Glutamatergic neuron (in vitro differentiated cells): ENCODE measurements at places on chromosomes 16 and 17.

DNA sequence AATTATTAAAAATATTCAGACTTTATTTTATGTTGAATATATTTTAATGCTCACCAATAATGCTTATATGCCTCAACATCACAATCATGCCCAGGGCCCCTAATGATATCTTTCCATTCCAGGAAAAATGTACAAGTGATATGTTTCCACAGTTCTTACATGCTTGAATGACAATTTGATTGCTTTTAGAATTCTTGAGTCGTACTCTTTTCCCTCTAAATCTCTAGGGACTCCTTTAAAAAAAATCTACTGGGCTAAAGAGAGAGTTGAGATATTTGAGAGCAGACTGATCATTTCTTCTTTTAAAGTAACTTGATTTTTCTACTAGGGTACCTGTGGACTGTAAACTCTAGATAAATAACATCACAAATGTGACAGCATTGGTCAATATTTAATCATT, 18.2 kb upstream of the HLF start:
- no peak for DNase-seq

GRCh38 chr16:81687131-81687456, 92.0 kb upstream of the PLCG2 start:
- DNase-seq, result no peak

- peak; percentile 25 for DNase-seq
Observed at GRCh38 chr17:410543-411401, 58.2 kb upstream of the RPH3AL start.

DNA sequence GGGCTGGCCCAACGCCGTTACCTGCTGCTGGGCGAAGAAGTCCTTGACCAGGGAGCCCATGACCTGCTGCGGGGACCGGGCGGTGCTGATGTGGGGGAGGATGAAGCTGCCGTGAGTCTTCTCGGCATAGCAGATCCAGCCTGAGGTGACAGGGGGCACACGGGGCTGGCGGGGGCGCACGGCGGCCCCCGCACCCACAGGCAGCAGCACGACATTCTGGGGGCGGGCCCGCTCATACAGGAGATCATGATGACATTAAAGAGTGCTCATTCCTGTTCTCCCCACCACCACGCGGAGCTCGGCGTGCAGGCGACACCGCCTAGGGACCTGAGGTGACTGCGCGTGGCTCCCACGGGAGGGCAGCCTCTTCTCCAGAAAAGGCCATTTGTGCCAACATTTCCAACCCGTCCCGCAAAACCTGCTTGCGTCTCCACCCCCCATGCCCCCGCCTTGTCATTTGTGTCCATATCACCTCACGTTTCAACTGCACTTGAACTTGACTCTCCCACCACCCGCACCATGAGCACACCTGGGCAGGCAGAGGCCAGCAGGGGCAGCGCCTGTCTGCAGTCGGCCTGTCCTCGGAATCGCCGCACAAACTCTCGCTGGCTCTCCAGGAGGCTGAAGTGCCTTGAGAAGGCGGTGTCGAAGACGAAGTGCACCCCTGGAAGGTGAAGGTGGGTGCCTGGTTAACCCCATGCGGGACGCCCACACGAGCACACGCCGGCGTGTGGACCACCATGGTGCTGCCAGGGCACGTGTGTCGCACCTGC, 6.4 kb downstream of the CIAO3 start:
- no peak for DNase-seq

DNA sequence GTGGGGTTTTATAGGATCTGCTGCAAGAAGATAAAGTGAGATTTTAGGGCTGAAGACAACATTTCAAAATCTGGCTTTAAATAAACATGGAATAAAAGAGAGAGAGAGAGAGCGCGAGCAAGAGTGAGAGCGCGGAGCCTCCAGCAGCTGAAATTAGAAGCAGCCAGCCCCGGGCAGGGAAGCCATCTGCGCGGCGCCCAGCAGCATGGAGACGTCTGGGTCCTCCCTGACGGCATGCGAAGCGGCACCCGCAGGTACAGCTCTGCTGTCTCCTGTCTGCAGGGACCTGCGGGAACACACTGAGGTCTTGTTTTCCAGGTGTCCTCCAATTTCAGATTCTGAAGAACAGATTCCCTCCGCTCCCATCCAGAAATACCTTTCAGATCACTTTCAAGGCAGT, 7.9 kb upstream of the BAIAP2 start:
- no peak for DNase-seq

DNA sequence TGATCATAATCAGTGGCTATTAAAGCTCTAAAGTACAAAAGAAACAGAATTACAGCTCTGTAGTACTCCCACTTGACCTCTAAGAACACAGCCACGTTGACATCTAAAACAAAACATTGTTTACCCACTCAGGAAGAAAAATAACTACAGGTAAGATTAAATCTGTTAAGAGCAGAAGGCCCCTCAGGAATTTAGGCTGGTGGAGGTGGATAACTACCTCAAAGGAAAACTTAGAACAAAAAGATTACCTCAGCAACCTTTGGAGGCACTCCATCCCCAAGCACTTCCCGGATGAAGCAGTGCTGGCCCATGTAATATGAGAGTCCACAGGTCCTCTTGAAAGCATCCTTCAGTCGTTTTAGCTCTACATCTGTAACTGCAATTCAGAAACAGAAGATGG, 46.7 kb downstream of the USP32 start:
- no peak for DNase-seq

- DNase-seq, result no peak
Observed at GRCh38 chr16:5321930-5322329, 224.3 kb upstream of the EEF2KMT start.

DNA sequence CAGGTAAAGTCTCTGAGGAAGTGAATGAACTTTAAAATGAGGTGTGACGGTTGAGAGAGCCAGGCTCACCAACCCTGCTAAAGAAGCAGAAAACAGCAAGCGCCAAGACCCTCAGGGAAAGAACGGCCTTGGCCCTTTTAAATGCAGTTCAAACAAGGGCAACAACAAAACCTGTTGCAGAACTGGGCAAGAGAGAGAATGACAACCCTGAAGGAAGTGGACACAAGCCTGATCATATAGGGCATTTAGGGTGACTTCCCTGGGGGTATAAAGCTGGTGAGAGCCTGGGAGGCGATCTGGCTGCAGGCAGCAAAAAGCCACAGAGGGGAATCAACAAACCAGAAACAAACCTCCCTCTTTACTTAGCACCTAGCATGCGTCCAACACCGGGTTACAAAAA, 1.0 kb downstream of the CPPED1 start:
- no peak for DNase-seq

DNA sequence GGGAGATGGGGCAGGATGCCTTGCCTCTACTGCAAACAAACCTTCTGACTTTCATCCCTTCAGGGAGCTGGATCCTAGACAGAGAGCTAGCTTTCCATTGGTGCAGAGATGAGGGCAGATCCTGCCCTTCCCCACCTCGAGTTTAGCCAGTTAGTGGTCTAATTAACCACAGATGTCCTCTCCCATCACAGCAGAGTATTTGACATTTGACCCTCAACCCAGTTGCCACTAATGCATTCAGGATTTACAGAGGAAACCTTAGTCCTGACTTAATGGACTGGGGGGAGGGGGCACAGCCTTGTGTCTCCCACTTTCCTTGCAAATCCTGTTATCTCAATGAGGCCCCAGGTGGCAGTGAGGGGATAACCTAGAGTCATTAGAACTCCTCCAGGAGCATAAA, 10.2 kb downstream of the PIP4K2B start:
- peak; percentile 76 for DNase-seq

DNA sequence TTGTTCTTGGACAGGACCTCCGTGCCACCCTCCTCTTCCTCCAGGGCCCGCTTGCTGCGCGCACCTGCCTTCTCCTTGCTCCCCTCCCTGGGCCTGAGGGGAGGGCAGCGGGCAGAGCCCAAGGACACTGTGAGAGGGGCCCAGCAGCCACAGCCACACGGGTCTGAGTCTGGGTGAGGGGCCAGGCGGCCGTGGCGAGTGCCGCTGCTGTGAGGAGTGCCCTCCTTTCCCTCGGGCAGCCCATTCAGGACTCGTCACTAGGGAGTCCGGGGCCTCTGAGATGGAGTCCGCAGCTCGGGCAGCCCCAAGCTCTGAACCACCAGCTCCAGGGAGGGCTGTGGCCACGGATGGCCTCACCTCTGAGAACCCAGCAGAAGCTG, 5.6 kb downstream of the DUS1L start:
- DNase-seq, result no peak

DNA sequence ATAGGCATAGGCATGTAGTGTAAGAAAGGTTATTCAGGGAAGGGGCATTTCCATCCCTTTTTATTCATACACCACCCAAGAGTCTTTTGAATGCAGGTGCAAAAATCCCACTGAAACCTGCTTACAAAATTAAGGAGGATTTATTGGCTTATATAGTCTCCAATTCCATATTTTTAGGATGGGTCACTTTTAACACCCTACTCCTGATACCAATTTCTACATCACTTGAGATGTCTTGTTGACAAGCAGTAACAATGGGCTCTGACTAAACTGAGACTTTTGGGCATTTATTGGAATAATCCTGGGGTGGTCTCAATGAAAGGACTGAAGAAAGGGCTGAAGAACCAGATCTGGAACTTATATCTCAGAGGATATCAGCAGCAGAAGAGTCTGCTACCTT, 18.9 kb upstream of the NKD1 start:
- no peak for DNase-seq

GRCh38 chr16:20942256-20942655, 41.7 kb downstream of the LYRM1 start:
- DNase-seq, result no peak

DNA sequence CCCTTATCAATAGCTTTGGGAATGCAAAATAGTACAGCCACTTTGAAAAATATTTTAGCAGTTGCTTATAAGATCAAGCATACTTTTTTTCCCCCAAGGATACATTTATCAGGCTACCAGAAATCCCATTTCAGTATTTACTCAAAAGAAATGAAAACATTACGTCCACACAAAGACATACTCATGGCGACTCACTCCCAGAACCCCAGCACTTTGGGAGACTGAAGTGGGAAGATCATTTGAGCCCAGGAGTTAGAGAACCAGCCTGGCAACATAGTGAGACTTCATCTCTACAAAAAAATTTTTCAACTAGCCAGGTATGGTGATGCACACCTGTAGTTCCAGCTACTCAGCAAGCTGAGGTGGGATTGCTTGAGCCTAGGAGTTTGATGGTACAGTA, 5.9 kb downstream of the SKA2 start:
- DNase-seq, result no peak

DNA sequence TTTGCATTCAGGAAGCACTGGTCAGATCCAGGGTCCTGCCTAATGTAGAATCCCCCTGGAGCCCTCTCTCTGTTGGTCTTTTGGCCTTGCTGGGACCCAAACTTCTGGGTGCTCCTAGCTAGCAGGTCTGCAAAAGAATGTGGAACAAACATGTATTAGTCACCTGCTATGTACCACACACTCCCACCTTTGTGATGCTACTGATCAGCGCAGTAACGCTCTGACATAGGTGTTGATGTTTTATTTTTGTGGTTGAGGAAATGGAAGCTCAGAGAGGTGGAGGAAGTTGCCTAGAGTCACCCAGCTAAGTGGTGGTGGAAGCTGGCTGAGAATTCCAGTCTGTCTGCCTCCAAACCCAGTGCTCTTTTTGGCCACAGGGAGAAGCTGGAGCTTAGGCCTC, 35.8 kb upstream of the LGALS9 start:
- DNase-seq, result no peak

GRCh38 chr16:80666378-80667250, 125.8 kb downstream of the DYNLRB2 start:
- no peak for DNase-seq

DNA sequence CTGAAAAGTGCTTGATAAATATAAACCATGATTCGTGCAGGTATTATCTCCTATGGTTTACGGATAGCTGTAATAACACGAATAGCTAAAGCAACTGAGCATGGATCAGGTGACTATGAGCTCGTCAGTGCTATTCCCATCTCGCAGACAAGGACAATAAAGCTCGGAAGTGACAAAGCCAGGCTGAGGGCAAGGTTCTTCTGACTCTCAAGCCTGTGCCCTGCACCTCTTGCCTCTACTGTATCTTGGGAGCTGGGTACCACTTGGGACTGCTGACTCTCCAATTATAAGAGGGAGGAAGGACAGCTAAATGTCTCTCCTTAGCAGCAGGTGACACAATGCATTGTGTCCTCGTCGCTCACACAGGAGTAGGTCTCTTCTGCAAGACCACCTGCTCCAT, 49.6 kb upstream of the IRF8 start:
- DNase-seq, result no peak

GRCh38 chr16:11143372-11144035, 112.5 kb downstream of the SOCS1 start:
- peak; percentile 70 for DNase-seq

GRCh38 chr17:70869402-70870085, 700.2 kb downstream of the KCNJ2 start:
- no peak for DNase-seq

DNA sequence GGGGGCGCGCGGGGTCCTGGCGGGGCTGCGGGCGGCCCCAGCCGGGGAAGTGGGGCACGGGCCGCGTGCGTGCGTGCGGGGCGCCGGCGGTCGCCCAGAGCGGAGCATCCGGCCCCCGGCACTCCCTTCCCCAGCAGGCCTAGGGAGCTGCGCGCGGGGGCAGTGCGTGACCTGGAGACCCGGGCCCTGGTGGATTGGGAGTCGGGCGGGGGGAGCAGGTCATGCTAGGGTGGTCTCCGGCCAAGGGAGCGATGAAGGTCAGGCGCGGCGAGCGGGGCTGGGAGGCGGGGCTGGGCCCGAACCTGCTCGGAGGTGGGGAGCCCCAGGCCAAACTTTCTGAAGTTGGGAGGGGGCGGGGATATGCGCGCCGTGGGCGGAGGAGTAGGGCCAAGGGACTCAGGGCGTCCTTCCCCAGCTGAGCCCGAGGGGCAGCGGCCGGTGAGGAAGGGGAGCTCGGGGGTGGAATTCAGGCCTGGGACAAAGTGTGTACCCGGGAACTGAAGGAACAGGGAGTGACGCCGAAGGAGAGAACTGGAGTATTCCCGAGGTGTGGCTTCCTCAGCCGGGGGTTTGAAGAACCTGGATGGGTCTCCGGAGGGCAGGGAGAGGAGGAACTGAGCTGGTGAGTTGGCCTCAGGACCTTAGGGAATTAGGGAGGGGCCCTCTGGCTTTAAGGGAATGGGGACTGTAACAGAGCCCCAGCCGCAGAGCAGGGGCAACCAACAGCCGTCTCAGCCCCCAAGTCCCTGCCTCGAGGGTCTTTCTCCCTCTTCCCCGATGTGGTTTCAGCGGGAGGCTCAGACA, 589 bp downstream of the XYLT2 start:
- DNase-seq, result no peak
